ENCODE measurements at places on chromosomes 1 and 21.
A peak's percentile ranks its signal among the peaks of the same experiment; 100 is the strongest.

DNA sequence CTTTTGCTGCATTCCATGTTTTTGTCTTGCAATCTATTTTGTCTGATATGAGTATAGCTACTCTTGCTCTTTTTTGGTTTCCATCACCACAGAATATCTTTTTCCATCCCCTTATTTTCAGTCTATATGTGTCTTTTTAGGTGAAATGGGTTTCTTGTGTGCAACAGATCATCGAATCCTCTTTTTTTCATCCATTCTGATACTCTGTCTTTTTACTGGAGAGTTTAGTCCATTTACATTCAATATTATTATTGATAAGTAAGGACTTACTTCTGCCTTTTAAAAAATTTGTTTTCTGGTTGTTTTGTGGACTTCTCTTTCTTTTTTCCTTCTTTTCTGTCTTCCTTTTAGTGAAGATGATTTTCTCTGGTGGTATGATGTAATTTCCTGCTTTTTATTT lies 64.6 kb upstream of the CD55 start:
- no peak for DNase-seq

DNA sequence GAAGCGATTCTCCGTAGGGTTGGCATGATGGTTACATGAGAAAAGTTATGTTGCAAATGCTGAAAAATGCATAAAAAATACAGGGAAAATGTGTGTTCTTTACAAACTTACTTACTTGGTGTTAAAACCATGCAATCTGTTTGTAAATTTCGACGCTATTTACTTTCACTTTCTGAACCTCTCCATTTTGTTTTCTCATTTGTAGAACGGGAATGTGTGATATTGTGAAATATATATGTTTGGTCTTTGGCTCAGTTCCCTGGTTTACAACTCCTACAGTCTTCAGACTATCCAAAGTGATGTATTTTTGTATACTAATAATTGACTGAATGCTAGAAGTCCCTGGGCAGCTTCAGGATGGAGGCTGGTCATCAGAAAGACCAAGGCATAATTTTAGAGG lies 982.3 kb downstream of the ADGRL2 start:
- no peak for DNase-seq

DNA sequence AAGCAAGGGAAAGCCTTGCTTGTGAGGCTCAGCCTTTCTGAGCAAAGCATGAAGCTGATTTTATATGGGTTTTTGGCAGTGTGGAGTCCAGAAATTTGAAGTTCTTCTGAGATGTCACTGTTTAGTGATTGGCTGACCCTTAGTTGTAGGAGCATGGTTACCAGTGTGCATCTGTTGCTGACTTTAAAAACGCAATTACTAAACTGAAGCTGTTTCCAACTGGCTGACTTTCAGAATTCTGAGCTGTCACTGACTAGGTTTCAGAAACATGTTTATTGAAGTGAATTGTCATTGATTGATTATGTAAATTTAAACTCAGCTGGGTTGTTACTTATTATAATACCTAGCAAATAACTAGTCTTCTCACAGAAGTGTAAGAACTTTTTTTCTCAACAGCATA lies 89.4 kb downstream of the PDE4B start:
- DNase-seq: no peak

DNA sequence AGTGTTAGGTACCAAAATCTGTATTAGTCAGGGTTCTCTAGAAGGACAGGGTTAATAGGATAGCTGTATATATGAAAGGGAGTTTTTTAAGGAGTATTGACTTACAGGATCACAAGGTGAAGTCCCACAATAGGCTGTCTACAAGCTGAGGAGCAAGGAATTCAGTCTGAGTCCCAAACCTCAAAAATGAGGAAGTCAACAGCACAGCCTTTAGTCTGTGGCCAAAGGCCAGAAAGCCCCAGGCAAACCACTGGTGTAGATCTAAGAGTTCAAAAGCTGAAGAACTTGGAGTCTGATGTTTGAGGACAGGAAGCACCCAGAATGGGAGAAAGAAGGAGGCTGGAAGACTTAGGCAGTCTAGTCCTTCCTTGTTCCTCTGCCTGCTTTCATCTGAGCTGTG lies 487.5 kb upstream of the CHRM3 start:
- DNase-seq: no peak

- DNase-seq: peak; percentile 82
Observed at GRCh38 chr1:151762941-151763921, at the start of gene MRPL9. Gene MRPL9 (minus strand): TSS chr1:151763496. CDS start chr1:151763479, 17 bp downstream.
